CD4-positive, alpha-beta T cell treated with Interleukin-2 at 100 ng/mL for 4 hours (primary cell): ENCODE measurements at places on chromosomes 12 and 14.

- DNase-seq, result no peak
Measured at GRCh38 chr14:70005281-70005805, 126.1 kb downstream of the SMOC1 start.

DNA sequence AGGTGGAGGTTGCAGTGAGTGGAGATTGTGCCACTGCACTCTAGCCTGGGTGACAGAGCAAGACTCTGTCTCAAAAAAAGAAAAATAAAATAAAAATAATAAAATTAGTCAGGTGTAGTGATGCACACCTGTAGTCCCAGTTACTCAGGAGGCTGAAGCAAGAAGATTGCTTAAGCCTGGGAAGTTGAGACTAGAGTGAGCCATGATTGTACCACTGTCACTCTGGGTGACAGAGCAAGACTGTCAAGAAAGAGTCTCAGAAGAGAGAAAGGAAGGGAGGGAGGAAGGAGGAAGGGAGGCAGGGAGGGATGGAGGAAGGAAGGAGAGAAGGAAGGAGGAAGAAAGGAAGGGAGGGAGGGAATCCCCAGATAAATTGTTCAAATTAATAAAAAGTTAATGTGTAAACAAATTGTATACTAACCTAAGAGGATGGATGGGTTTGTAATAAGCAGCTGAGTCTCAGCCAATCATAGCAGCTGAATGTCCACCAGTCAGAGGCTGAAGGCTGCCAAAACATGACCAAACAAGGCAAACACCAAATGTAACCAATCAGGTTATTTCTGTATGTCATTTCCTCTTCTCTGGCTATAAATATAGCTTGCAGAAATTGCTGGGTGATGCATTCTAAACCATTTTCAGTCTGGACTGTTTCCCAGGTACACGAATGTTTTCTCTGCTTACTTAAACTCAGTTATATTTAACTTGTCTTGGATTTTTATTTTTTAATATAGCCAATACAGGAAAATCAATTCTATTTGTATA lies 6.1 kb upstream of the CDCA4 start:
- DNase-seq, result no peak

DNA sequence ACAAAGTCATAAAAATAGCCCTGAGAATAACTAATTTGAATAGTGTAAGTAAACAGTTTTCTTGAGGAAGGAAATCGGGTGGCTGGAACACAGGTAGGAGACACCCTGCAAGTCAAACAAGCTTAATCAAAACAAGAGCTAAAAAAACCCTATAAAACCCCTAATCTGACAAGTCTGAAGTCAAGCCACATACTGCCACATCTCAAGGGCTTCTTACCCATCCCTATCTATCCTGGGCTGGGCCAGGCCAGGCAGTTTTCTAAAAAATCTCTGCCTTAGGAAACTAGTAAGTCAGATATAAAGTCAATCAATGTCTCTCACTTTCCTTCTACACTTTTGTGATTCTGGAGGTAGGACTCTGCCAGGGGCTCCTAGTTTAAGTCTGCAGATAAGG lies 15.3 kb downstream of the UBE2N start:
- DNase-seq, result no peak

GRCh38 chr14:102492531-102492910 lies 17.1 kb downstream of the ANKRD9 start:
- no peak for DNase-seq

DNA sequence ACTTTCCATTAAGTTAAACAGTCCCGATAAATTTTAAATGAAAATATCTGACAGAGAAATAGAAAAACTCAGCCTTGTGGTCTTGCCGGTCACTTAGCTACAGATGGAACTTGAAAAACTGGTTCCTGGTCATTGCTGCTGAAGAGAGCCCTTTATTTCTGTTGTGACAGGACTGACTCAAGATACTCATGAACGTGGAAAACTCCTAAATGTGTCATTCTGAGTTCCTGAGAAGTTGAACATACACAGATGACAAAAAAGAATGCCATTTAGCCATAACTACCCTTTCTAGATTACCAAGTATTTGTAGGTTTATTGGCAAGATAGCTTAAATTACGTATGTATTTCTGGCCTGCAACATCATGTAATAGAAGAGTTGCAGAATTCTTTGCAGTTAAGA lies 134.2 kb downstream of the HMGA2 start:
- no peak for DNase-seq

- peak; percentile 36 for DNase-seq
Measured at GRCh38 chr14:61438860-61439765, 117.7 kb downstream of the PRKCH start.
